ENCODE measurements at places on chromosomes 12 and 14. TPM values are rescaled to one million over a fixed set of nuclear protein-coding genes. Genes with fewer than 3 reads are reported as not detected.

Gene DEPDC4
- total RNA-seq, result 2.9 TPM

Gene SLCO1B1
- 0.04 TPM for total RNA-seq

DNA sequence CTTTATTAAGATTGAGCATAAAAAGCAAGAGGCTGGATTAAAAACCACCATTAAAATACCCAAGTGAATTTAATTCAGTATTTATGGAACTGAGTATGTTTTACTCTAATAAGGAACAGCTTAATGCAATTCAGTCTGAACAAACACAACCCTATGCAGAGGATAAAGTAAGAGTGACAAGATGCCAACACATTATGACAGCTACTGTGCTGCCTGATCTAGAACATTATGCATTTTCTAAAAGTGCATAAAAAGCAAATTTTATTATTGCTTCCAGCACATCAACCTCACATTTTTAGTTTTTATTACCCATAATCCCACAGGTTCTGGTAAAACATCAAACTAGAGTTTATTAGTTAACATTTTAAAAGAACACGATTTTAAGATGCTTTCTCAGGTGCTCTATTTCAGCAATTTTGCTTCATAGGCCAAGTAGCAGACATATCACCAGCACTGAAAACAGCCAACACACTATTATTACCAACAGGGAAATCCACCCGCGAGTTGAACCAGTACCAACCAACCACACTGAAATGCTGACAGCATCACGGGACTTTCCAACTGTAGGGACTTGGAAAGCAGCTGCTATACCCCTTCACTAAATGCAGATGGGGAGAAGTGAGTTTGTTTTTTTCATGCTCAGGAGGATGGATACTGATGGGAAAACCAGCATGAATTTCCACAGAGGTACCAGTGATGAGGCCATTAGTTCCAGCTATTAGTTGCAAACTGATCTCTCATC lies 372.1 kb downstream of the KCNH5 start:
- no peak for DNase-seq

DNA sequence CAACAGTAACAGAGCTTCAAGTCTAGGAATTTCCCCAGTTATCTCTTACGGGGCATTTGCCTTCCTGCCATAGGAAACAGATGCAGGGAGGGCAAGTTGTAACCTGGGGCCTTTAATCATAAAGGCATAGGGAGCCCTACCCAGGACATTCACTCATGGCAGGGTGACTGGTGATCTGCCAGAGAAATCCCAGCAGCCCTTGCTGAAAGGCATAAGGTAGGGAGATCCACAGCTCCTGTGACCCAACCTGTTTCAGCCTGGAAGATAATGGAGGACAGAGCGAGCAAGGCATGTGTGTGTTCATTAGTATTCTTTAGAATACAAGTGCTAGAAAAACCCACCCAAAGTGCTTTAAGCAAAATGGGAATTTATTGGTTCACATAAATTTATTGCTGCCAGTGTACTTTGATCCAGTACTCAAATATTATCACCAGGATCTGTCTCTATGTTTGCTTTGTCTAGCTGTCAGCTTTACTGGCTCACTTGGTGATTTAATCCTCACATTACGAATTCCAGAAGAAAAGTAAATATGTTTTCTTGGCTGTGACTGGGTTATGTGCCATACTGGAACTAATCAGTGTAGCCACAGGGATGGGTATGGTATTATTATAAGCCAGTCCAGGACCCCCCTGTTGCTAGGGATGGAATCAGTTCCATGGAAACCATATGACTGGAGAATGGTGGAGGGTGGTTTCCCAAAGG lies 21.1 kb upstream of the AKAP6 start:
- DNase-seq, result no peak

DNA sequence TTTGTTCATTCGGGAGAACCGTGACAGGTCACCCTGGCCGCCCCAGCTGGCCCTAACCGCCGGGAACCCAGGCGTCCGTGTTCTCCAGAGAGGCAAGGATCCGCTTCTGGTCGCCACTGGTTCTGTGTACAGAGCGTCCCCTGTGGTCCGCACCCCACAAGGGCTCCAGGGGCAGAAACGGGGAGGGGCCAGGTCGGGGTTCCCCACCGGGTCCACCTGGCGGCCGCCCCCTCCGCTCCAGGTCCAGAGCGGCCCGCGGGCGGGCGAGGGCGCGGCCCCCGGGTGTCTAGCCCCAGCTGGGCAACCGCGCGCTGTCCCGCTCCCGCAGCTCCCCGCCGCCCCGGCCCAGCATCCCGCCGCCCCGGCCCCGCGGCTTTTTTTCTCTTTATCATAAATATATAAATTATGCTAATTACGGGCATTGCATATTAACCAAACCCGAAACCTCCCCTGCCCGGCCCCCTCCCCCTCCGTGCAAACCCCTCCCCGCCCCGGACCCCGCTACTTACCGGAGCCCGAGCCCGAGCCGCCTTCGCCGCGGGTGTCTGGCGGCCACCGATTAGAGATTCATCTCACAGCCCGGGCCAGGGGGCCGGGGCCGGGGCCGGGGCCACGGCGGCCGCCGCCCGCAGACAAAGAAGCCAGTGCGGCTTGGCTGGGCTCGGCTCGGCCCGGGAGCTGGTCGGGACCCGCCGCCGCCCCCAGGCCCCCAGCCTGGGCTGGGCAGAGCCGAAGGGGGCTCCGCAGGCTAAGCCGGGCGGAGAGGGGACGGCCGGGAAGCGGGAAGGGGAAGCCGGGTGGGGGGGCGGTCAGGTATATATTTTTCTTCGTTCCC lies 512 bp downstream of the POU6F1 start:
- DNase-seq, result peak; percentile 94

Gene SIX6
- total RNA-seq, result 0.07 TPM

Gene GALNT16
- total RNA-seq, result 1.2 TPM

DNA sequence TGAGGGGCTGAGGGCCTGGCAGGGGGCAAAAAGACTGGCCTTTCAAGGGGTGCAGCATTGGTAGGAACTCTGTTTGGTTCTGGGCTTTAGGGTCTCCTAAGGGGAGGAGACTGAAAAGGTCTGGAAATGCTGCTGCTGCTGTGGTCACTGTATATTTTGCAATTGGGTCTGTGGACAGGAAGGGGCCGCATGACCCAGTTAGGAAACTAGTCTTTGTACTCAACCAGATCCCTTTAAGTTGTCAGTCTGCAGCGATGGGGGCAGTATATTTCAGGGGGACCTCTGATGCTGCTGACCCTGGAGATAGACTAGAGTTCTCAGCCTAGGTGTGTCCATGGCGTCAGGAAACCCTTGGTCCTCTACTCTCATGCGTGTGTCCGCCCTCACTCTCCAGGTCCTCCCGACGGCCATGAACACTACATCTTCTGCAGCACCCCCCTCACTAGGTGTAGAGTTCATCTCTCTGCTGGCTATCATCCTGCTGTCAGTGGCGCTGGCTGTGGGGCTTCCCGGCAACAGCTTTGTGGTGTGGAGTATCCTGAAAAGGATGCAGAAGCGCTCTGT lies 4.0 kb downstream of the LTB4R start:
- DNase-seq, result no peak
